ENCODE measurements at places on chromosomes 16 and 17.

DNA sequence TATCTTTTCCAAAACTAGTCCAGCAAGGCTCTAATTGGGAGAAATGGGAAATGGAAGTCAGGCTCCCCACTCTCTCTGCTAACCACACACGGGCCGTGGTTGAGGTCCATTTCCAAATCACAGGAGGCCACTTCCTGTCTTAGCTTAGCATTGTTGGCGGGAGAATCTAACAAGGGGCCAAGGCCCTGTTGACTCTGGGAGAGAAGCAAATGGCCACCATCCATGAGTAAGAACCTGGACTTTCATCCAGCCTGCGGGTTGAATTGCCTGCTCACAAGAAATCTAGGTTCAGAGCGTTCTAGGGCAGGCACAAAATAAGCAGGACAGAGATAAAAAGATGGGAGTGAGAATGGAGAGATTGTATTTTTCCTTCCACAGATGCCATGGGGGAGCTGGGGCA lies 5.7 kb downstream of the FAM20A start:
- DNase-seq, result no peak

DNA sequence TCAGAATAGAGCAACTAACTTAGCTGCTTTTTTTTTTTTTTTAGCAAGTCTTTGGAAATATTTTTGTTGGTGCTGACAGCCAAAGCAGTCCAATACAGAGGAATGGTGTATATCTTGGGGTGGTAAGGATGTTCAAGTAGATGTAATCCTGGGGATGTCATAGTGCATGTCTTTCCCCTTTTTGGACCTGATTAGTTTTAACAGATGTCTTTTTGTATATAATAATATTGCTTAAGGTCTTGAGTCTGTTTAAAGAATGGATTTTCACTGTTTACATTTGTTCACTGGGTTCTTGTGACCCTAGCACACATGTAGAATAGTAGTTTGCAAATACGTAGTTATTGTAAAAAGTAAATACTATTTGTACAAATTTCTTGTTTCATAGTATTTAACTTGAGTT lies 7.9 kb downstream of the TAF15 start:
- no peak for DNase-seq

DNA sequence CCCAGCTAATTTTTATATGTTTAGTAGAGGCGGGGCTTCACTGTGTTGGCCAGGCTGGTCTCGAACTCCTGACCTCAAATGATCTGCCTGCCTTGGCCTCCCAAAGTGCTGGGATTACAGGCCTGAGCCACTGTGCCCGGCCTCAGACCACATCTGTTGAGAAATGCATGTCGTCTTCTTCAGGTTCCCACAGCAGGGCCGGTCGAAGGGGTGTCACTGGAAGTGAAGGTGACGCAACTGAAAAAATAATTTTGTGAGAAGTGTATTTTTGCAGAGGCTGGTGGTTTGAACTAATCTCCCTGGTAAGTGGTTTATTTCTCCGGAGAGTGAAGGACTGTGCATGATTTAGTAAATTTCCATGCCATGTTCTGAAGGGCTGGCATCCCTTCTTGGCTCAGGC lies 33.4 kb upstream of the IL34 start:
- DNase-seq, result no peak

- no peak for DNase-seq
Measured at GRCh38 chr17:75241996-75242460, 19.4 kb downstream of the GGA3 start.

- no peak for DNase-seq
Measured at GRCh38 chr17:30377574-30378240, 1.0 kb upstream of the CPD start.

DNA sequence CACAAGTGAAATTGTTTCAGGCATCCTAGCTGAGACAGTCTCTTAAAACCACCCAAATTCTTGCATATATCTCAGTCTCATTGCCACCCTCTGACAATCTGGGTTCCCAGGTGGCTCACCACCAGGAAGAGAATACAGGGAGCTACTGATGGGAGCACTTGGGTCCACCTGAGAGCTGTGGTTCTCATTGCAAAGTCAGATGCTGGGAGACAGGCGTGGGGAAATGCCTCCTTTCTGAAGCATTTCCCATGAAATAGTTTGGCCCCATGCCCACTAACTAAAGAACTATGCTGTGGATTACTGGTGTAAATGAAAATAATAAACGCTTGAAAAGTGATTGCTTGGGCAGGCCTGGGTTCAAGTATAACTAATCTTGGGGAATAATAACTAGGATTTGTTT lies 70.3 kb downstream of the CMC2 start:
- DNase-seq, result no peak

DNA sequence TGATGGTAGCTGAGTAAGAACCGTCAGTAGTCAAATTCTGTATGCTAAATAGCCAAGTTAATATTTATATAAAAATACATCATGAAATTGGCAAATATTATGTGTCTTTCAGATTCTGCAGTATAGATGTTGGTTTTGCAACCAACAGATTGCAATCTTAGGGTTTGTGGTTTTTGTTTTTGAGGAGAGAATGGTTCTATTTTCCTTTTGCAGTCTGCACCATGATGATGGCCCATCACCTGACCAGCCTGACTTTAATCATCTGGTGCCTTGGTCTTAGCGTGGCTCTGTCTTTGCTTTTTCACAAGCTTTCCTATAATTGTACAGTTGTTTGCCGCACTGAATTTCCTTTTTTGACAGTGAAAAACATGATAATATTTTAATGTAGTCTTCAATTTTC lies 50.7 kb downstream of the NUP93 start:
- DNase-seq, result no peak

GRCh38 chr16:72241930-72242329 lies 70.0 kb upstream of the PMFBP1 start:
- peak; percentile 4 for DNase-seq

- no peak for DNase-seq
Measured at GRCh38 chr16:83441517-83441916, 366.3 kb upstream of the HSBP1 start.

DNA sequence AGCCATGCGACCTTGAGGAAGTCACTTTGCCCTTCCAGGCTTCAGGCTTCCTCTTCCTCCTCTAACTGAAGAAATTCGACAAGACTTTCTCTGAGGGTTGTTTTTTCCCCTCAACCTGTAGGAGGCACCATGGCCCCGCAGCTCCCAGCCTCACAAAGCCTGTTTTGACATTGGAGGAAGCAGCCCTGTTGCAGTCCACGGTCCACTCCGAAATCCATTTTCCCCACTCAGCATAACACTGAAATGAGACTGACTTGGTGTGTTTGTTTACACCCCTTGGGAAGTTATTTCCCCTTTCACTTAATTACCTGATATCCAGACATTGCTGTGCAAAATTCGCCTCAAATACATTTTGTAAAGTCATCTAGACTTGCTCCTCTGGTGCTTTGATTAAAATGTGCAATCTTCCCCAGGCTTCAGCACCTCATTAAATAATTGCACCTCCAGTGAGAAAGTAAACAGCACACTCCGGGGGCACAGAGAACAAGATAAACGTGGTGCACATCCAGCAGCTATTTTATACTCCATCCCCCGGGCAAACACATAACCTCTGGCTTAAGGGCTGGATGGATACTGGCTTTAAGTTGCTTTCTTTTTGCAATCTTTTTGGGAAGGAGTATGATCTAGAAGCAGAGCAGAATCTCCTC lies 41.4 kb upstream of the PIRT start:
- no peak for DNase-seq

DNA sequence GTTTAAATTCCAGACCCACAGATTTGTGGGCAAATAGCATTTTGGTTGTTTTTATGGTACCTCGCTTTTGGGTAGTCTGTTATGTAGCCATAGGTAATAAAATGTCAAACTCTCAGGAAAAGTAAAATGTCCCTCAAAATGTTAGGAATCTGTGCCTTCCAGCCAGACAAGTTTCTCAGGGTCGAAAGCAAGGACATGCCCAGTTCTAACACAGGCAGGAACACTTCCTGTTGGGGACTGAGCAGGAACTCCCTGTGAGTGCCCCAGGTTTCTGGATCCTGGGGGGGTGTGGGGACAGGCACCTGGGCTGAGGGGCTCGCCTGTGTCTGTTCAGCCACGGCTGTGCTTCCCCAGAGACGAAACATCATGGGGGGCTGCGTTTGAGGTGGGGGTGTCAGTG lies 62.3 kb downstream of the GNA13 start:
- no peak for DNase-seq

DNA sequence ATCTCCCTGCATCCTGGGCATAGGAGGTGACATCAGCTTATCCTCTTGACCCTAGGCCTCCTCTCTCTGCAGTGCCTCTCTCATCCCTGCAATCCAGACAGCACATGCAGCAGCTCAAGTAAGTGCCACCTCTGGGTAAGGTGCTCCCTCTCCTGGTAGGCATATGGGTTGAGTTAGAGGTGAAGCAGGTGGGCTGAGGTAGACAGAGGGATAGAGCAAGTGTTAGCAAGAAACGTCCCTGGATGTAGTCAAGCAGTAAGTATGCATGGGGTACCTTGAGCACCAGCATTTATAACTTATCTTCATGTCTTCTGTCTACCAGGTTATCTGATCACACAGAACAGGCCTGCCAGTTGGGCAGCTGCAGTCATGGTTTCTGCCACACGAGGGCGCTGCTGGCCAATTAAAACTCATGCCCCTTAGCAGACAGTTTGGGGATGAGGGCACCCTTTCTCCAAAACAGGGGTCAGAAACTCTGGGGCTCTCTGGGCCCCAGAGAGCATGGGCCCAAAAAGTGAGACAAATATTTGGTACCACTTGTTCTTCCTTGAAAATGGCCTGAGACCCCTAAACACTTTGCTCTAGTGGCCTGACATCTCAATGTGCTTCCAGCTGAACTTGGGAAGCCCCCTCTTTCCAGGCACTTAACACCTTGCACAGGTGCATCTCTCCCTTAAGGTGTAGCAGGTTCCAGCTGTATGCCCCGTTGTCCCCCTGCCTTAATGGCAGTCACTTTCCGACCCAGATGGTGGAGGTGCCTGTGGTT lies 59.8 kb downstream of the NEUROD2 start:
- peak; percentile 80 for DNase-seq

GRCh38 chr17:60653569-60653968 lies 24.1 kb upstream of the BCAS3 start:
- DNase-seq, result no peak

- DNase-seq, result no peak
Measured at GRCh38 chr17:57404073-57404472, 147.8 kb downstream of the MSI2 start.

DNA sequence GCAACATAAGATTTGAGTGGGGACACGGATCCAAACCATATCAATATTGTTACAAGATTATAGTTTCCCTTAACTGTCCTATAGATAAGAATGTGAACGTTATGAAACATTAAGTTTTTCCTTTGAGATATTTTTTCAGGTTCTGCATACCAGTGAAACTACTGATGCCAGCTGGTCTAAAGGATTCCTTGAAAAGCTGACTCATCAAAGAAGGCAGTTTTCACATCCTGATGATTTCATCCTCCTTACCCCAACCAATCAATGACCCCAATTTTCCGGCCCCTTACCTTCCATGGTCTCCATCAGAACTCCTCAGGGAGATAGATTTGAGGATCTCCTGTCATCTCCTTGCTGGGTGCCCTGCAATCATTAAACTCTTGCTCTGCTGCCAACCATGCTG lies 64.1 kb upstream of the HS3ST4 start:
- no peak for DNase-seq

DNA sequence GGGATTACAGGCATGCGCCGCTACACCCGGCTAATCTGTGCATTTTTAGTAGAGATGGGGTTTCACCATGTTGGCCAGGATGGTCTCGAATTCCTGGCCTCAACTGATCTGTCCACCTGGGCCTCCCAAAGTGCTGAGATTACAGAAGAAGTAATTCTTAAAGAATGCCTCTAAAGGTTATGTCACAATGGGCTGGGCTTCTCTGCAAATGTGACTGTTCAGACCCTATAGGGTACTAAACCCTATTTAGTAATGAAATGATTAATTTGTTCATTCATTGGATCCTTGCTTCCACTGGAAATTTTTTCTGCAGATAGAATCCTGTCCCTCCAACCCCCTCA lies 108.8 kb upstream of the CORO6 start:
- no peak for DNase-seq

DNA sequence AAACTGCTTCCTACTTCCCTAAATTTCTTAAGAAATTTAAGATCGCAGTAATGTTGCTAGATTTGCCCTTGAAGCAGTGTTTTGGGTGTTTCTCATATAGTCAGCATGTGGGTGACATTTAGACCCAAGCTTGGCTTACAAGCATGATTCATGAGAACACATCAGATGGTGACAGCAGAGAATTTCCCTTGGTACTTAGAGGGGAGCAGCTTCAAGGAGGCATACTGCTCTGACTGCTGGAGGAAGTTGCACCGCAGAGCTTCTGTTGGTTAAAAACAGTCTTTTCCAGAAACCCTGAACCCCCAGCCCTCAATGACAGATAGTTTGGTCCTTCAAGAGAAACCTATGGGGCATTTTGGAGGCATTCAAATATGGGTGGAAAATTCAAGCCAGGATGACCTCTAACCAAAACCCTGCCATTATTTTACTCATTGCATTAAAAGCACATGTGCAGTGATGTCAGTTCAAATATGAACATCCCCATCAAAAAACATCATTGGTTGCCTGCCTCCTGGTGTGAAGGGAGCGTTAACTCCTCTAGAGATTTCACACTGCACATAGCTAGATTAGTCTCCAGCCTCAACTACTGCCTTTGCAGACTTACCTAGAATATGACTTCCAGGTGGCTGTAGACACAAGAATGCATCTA lies 201.5 kb upstream of the CACNG5 start:
- peak; percentile 61 for DNase-seq

GRCh38 chr16:84503751-84504395 lies 586 bp downstream of the MEAK7 start:
- no peak for DNase-seq

- no peak for DNase-seq
Measured at GRCh38 chr16:20950294-20950693, 49.7 kb downstream of the LYRM1 start.

DNA sequence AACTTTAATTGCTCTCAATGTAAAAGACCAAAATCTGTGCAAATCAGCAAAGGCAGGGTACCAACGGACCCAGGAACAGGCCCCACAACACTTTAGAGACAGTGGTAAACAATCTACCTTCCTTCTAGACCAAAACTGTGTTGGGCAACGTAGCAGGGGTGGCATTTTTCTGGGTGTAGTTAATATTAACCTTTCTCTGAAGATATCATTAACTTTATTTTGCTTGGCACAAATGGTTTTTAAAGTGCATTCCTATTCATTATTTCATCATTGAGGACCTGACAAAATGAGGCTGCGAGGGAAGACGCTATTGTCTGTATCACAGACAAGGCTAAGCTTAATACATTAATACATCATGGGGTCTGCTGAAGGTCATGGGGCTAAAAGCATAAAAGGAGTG lies 37.9 kb upstream of the TRAP1 start:
- no peak for DNase-seq

- no peak for DNase-seq
Measured at GRCh38 chr17:8401107-8401506, 3.5 kb upstream of the RNF222 start.

- DNase-seq, result peak; percentile 4
Measured at GRCh38 chr17:82059272-82060000, 6.2 kb downstream of the DUS1L start.

GRCh38 chr16:30570636-30571444 lies 674 bp downstream of the ZNF688 start:
- no peak for DNase-seq

All from stimulated activated CD4-positive, alpha-beta T cell treated with anti-CD3 and anti-CD28 coated beads, Interleukin-15, amount 100 ng/mL, for 24 hours (primary cell).